HepG2 (cell line): ENCODE measurements at places on chromosomes 2 and 18. TPM values are rescaled to one million over a fixed set of nuclear protein-coding genes. Genes with fewer than 3 reads are reported as not detected.

- no peak overlapping the region for H3K4me3 ChIP-seq
- H3K4me1 ChIP-seq, result no peaks in the 10 kb centered on the region
- H3K36me3 ChIP-seq, result no peaks in the 10 kb centered on the region
- no peak for DNase-seq
- no peak overlapping the region for H3K27ac ChIP-seq
These were observed 12.2 kb downstream of the SCN1A start for GRCh38 chr2:166115589-166115988.

DNA sequence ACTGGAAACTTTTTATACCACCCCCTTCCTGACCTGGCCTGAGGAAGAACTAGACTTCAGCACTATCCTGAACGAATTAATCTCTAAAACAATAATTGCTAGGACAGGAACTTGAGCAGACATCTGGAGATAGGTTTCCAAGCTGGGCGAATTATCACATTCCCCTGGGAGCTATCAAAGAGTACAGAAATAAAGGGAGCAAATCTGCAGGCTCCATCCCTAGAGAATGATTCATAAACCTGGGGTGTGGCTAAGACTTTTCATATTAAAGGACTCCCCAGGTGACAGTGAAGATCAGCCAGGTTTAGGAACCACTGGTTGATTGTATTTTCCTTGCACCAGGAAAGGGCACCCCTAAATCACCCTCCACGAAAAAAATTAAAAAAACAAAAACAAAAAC, 105.6 kb upstream of the NOL4 start:
- no peaks in the 10 kb centered on the region for H3K36me3 ChIP-seq
- no peak for DNase-seq
- no peak overlapping the region for H3K27ac ChIP-seq
- H3K4me1 ChIP-seq, result no peaks in the 10 kb centered on the region

DNA sequence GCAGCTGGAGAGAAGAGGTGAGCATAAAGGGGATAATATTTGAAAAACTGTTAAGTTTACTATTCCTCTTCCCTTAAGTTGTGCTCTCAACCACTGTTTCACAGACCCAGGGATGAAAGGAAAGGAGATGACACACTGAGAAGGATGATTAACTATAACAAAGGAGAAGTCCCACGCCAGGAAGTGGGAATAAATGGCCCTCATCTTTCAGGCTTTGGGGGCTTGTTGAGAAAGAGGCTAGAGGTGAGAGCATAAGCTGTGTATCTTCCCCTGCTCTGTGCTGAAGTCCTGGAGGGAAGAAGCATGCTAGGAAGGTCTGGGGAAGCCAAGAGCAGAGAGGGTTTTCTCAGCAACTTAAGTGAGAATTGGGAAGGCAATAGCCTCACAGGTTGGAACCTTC, 399.1 kb upstream of the ATP5MC3 start:
- H3K4me3 ChIP-seq, result no peak overlapping the region
- no peaks in the 10 kb centered on the region for H3K36me3 ChIP-seq
- H3K27ac ChIP-seq, result no peak overlapping the region
- H3K27me3 ChIP-seq, result no peaks in the 10 kb centered on the region

RGPD4 gene
- not detected in 2 replicates for total RNA-seq

- no peak for DNase-seq
- no peak overlapping the region for H3K4me3 ChIP-seq
- peaks cover 46% of the 10 kb centered on the region for H3K4me1 ChIP-seq
These were observed 27.8 kb downstream of the CRACDL start for GRCh38 chr2:98907966-98908905.

DPP4 gene
- 57.2 and 109 TPM in 2 replicates for total RNA-seq

GALNT13 gene
- total RNA-seq, result 4.8 and 5.0 TPM in 2 replicates

DNA sequence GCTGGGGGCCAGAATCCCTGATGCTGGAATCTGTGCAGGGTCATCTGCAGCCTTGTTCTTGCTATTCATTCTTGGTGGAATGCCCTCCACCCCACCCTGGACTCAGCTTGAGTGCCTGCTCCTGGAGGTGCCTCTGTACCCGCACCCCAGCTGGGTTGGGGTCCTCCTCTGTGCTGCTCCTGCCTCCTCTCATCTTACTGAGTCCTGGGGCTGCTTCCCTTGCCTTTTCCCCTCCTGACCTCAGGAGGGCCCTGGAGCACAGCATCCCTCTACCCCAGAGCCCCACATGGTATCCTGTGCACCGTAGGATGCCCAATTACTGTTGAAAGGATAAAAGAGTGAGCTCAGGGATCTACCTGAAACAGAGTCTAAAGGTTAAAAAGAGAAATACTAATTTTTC, 81.6 kb downstream of the CIB4 start:
- H3K4me3 ChIP-seq, result no peak overlapping the region
- DNase-seq, result no peak
- H3K36me3 ChIP-seq, result no peaks in the 10 kb centered on the region
- no peak overlapping the region for H3K27ac ChIP-seq
- H3K27me3 ChIP-seq, result peaks cover 26% of the 10 kb centered on the region
- H3K4me1 ChIP-seq, result peaks cover 13% of the 10 kb centered on the region

GRCh38 chr18:51522338-51522737, 324.9 kb upstream of the MEX3C start:
- H3K4me1 ChIP-seq, result no peaks in the 10 kb centered on the region
- no peak overlapping the region for H3K27ac ChIP-seq
- H3K27me3 ChIP-seq, result no peaks in the 10 kb centered on the region; the same call in 1 of the 2 replicates
- H3K4me3 ChIP-seq, result no peak overlapping the region

DNA sequence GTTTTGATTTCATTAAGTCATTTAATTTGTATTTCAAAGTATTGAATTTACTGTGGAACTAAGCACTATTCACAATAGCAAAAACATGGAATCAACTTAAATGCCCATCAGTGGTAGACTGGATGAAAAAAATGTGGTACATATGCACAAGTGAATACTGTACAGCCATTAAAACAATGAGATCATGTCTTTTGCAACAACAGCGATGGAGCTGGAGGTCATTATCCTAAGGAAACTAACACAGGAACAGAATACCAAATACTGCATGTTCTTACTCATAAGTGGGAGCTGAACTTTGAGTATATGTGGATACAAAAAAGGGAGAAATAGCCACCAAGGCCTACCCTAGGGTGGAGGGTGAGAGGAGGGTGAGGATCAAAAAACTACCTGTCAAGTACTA, 164.4 kb downstream of the BABAM2 start:
- H3K27me3 ChIP-seq, result no peaks in the 10 kb centered on the region
- H3K27ac ChIP-seq, result no peak overlapping the region
- H3K4me3 ChIP-seq, result no peak overlapping the region
- no peaks in the 10 kb centered on the region for H3K4me1 ChIP-seq
- H3K36me3 ChIP-seq, result no peaks in the 10 kb centered on the region
- DNase-seq, result no peak
